Activated T-cell treated with anti-CD3 and anti-CD28 coated beads, Interleukin-2, amount 50 U/mL, for 72 hours (primary cell): ENCODE measurements at places on chromosomes 1 and 21.

- DNase-seq, result peak; percentile 51
Measured at GRCh38 chr1:89603651-89604413, 29.1 kb upstream of the LRRC8C start.

- no peak for DNase-seq
Measured at GRCh38 chr1:247936415-247936814, 11.7 kb downstream of the OR2AJ1 start.

- peak; percentile 82 for DNase-seq
Measured at GRCh38 chr1:26288311-26288941, 8.5 kb downstream of the SH3BGRL3 start.

- DNase-seq, result no peak
Measured at GRCh38 chr21:28280611-28281010, 712.1 kb downstream of the LTN1 start.

DNA sequence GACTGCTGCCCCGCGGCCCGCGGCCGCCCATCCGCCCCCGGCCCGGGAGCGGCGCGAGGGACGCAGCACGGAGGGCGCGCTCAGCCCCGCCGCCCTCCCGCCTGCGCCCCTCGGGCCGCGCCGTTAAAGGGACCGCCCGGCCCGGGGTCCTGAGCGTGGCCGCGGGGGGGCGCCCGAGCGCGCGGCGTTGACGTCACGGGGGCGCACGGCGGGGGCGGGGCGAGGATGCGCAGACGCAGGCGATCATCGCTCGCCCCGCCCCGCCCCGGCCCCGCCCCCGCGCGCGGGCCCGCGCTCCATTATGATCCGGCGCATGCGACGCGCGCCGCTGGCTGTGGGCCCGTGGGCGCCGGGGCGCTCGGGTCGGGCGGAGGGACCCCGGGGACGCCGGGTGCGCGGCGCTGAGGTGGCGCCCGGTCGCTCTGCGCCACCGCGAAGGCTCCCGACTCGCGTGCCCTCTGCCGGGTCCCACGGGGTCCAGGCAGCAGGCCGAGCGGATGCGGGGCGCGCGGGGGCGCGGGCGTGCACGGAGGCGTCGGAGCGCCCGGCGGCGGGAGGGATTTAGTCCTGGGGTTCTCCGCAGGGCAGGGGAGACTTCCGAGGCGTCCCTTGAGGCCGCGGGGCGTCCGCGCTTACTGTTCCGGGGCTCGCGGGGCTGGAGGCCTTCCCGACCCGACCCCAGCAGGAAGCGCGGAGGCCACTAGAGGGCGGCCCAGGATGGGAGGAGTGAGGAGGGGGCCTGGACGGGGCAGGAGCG, at the start of gene DVL1:
DVL1 (minus strand) TSS at position 163 of the 757 bp plus-strand sequence. CDS start 353 bp downstream, outside the sequence.
- peak; percentile 82 for DNase-seq

GRCh38 chr1:231591466-231591865, 35.1 kb upstream of the DISC1 start:
- no peak for DNase-seq

- DNase-seq, result no peak
Measured at GRCh38 chr1:74436078-74436477, 76.3 kb downstream of the LRRC53 start.

DNA sequence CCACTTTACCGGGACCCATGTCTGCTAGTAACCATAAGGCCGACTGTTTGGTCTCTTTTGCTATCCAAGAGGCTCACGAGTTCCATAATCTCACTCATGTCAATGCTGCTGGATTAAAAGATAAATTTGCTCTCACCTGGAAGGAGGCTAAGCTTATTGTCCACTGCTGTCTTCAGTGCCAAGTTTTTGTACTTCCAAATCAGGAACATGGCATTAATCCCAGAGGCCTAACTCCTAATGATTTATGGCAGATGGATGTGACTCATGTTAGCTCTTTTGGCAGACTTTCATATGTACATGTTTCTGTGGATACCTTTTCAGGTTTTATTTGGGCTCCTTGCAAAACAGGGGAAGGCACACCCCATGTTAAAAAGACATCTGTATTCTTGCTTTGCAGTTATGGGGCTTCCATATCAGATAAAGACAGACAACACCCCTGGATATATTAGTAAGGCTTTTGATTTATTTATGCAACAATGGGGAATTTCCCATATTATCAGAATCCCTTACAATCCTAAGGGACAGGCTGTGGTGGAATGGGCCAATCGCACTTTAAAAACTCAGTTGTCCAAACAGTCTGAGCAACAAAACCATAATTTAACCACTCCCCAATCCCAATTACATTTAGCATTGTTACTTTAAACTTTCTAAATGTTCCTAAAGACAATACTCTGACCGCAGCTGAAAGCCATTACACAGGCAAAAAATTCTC, 162.7 kb downstream of the IER5 start:
- DNase-seq, result no peak

- DNase-seq, result no peak
Measured at GRCh38 chr1:59018860-59019259, 235.0 kb upstream of the JUN start.

DNA sequence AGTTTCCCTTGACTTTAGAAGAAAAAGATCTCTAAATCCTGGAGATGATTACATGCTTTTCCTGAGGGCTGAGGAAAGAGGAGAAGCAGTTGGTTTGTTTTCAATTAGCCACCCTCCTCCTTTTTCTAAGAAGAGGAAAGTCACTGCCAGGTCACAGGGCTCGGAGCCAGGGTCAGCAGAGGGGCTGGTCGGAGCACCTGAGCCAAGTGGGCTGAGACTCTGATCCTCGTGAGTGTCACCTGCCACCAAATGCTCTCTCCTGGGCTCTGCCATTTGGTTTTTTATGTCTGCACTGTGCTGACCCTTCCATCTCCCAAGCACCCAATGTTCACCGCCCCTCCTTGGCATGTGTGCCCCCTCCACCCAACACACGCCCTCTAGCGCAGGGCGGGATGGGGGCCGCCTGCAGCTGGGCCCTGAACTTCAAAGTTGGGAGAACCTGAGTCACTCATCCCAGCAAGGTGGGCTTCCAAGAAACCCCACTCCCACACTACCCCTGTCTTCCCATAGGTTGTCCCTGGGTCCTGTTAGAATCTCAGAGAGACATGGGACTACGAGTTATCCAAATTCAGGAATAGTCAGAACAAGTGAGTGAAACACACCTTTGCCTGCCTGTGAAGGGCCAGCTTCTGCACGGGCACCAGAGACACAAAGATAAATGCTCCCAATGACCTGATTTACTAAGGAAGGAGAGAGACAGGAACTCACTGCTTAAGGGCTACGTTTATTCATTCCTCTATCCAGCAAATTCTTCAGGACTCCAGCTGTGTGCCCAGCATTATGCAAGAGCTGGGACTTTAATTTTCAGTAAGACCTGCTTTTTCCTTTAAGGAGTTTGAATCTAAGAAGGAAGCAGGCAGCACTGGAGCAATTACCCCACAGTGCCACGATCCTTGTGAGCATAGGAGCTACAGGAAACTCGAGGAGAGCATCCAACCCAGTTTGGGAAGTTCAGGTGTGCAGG, 127.5 kb downstream of the RHOU start:
- DNase-seq, result no peak

GRCh38 chr1:184640505-184640904, 114.2 kb downstream of the EDEM3 start:
- no peak for DNase-seq
